Psoas muscle (tissue), 8 donors: ENCODE measurements at places on chromosomes 6 and 20. TPM values are rescaled to one million over a fixed set of nuclear protein-coding genes. Genes with fewer than 3 reads are reported as not detected.

The IPCEF1 gene
- 0.34 TPM for total RNA-seq

The MAS1 gene
- not detected for total RNA-seq

The PLG gene
- total RNA-seq, result not detected

The KCNS1 gene
- total RNA-seq, result not detected

The LGSN gene
- not detected for total RNA-seq

The WFDC10A gene
- not detected for total RNA-seq

The LKAAEAR1 gene
- total RNA-seq, result not detected

The ITPR3 gene
- 4.3 TPM for total RNA-seq

The GNRH2 gene
- total RNA-seq, result not detected

The ZKSCAN3 gene
- total RNA-seq, result 3.3 TPM

The SLC32A1 gene
- not detected for total RNA-seq

The KHDC1L gene
- not detected for total RNA-seq

The RAD21L1 gene
- not detected for total RNA-seq

The ZSCAN26 gene
- total RNA-seq, result 7.4 TPM

The HLA-DRA gene
- 19.9 TPM for total RNA-seq

The GDAP1L1 gene
- total RNA-seq, result not detected

The MYLK4 gene
- 2.9 TPM for total RNA-seq

The VWA7 gene
- 7.2 TPM for total RNA-seq

The PLCB4 gene
- total RNA-seq, result 6.7 TPM

The TEAD3 gene
- 26.5 TPM for total RNA-seq
